COLO829 (cell line): ENCODE measurements at places on chromosomes 6 and 20.

GRCh38 chr6:166872531-166873009 is 83.8 kb downstream of the RNASET2 start:
- DNase-seq, result no peak

DNA sequence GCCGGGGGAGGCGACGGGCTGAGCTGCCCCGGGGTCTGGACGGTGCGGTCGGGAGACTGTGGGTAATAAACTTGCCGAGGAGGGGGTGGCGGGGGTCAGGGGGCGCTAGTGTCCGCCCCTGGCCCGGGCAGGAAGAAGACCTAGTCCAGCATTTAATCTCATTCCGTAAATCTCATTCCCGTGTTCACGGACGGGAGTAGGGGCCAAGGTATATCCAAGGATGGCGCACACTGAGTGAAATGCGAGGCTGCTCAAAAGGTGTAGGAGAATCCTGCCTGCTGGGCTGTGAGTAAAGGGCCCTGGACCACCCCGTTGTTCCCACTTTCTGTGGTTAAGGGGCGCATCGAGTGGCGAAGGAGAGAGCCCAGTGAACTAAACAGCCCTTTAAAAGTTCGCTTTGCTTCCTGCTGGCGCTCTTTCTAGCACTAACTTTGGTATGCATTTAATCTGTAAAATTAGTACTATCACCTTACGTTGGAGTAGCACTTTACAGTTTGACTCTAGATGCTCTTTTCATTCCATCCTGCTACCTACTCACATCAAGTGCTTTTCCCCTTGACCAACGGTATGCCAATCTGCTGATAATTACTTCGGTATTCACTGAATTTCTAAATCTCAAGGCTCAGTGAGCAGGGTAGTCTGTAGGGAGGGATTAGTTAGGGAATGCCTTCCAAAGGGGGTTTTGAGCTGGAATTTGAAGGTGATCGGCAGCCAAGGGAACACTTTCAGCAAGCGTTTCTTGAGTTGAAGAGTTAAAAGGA is 730 bp downstream of the PARD6B start:
- no peak for DNase-seq

- no peak for DNase-seq
These were observed 91.1 kb downstream of the ASXL1 start for GRCh38 chr20:32449057-32449889.

DNA sequence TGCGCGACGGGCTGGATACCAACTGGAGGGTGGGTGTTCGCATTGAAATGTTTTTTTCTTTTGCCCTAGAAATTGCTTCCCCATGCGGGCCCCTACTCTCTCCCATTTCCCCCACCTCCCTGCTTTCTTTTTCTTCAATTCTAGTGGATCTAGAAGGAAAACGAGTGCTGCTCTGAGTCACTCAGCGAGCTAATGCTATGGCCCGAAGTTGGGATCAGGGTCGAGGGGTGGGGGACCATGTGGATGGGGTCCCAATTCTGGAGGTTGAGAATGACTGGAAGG is 71.5 kb downstream of the SOX4 start:
- DNase-seq, result no peak

DNA sequence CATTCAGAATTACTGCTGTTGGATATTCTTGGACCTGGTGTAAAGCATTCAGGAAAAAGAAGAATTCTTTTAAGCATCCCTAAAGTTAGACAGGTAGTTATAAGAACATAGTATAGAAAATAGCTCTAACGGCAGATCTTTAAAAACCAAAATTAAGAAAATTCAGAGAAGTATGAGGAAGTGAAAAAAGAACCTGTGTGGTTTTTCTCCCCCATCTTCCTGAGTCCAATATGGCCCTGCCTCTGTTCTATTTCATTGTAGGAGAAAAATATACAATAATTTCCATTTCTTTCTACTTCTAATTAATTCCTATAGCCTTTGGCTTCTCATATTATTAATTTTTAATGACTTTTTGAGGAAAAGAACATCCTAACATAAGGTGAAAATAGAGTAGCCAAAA is 47.1 kb downstream of the FHL5 start:
- DNase-seq, result no peak

DNA sequence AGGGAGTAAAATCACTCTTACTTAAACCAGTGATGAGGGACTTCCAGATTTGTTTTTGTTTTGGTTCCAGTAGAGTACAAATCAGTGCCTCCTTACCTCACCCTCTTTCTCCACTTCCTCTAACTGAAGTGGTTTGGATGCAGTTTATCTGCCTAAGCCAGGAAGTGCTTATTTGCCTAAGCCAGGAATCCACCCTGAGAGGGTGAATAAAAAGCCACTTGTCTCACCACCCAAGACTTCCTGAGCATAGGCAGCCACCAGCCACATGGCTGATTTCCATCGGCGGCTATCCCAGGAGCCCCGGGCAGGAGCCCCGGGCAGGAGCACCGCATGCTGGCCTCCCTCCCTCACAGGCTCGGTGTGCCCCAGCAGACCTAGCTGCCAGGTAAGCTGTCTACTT is 12.0 kb downstream of the LRP11 start:
- DNase-seq, result no peak

- DNase-seq, result peak; percentile 47
These were observed 70.9 kb downstream of the LCA5 start for GRCh38 chr6:79466207-79466834.
